ENCODE measurements at places on chromosomes 12 and 14.

- no peak for DNase-seq
Measured at GRCh38 chr14:39243831-39244230, 10.1 kb downstream of the MIA2 start.

DNA sequence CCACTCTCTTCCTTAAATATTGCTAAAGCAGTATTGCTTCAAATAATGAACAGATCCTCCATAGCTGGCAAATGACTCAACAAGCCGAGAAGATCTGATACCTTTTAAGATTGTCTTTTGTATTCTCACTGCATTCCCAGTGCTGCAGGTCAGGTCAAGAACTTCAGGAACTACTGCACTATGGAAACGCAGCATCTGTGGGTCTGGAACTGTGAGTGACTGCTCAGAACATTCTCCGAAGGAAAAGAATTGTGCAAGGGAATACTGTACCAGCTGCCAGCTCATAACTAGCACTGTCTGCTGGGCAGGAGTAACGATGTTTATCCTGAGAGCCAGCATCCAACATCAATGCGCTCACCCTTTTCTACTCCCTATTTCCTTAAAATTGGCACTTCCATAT is 348.0 kb upstream of the SOX5 start:
- DNase-seq: no peak

DNA sequence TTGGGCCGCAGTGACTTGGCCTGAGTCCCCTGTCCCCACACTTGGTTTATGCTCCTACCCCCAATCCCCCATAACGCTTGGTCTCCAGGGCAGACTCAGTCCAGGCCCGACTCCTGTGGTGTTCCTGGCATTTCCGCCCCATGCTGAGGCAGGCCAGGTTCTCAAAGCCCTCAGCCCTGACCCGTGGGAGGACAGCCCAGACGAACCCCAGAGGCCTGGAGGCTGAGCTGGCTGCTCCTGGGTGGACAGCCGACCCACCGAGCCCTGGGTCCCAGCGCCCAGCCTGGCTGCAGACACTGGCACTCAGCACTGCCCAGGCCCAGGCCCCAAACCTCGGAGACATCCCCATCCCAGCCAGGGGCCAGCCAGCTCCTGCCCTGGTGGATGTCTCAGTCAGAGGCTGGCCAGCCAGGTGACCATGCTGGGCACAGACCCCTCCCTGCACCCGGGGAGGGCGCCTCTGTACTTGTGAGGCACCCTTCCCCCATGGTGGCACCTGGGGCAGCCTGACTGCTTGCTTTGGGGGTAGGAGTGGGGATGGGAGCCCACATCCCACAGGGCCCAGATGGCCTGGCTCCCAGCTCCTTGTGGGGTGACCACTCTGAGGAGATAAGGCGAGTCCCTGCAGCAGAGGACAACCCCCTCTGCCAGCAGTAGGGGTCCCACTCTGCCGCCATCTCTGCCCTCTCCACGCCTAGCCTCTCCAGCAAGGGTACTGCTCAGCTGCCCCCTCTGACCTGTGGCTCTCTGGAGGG is 1.4 kb downstream of the PLD4 start:
- DNase-seq: no peak

- peak; percentile 98 for DNase-seq
Measured at GRCh38 chr14:70527501-70528105, 7.2 kb downstream of the ADAM20 start.

DNA sequence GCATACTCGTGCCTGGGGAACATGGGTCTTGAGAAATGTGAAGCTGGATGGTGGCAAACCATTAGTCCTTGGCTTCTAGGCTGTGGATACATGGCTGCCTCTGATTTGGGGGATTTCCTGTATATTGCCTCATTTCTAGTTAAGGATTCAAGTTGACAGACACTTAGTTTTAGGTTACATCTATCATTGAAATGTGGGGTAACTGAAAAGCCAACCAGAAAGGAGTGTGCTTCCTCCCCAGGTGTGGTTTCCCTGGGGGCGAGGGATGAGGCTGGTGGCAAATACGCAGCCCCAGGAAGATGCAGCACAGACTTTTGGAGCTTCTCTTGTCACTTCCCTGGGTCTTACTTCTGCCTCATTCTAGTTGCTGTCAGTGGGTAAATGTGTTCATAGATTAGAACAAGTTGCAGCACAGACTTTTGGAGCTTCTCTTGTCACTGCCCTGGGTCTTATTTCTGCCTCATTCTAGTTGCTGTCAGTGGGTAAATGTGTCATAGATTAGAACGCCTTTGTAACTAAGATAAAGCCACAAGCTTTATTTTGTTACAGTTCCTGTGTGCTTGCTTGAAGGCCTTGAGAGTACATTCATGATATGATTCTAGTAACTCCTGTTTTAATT is 85.1 kb downstream of the BORCS5 start:
- no peak for DNase-seq

- DNase-seq: no peak
Measured at GRCh38 chr14:59240356-59240755, 51.9 kb downstream of the DAAM1 start.

DNA sequence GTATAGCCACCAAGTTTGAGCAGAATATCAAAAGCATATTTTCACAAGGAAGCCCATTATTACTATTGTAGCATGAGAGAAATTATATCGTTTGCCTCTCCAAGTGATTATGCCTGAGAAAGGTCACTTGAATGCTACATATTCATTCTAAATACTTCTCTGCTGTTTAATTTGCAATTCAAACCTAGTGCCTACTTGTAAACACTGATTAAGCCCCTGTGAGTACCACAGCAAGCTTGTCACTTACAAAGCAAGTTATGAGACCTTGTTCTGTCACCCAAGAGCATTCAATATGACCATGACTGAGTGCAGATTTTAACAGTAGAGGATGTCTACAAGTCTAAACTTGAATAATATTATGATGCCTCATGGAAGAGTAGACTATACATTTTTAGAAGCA is 124.7 kb upstream of the SSTR1 start:
- DNase-seq: no peak

GRCh38 chr12:124898200-124898922 is 16.1 kb downstream of the UBC start:
- peak; percentile 4 for DNase-seq

Data from NCI-H524 treated with DMSO at 0.1 percent for 48 hours (cell line).